GM12878 (cell line): ENCODE measurements at places on chromosomes 1 and 21. TPM values are rescaled to one million over a fixed set of nuclear protein-coding genes. Genes with fewer than 3 reads are reported as not detected.

SELP gene
- not detected in 2 replicates for polyA plus RNA-seq

ARHGEF16 gene
- not detected in 2 replicates for polyA plus RNA-seq

CGN gene
- polyA plus RNA-seq: 3.7 and 4.1 TPM in 2 replicates

OR2T11 gene
- polyA plus RNA-seq: not detected in 2 replicates

APCS gene
- polyA plus RNA-seq: not detected in 2 replicates

GPR25 gene
- polyA plus RNA-seq: not detected in 2 replicates

RPTN gene
- not detected in 2 replicates for polyA plus RNA-seq

IGSF5 gene
- not detected in 2 replicates for polyA plus RNA-seq

LINGO4 gene
- polyA plus RNA-seq: not detected in 2 replicates

C1QA gene
- not detected in 2 replicates for polyA plus RNA-seq

ANXA9 gene
- polyA plus RNA-seq: 0.10 and 0.25 TPM in 2 replicates

HORMAD1 gene
- polyA plus RNA-seq: not detected in 2 replicates

SARS1 gene
- 154 and 168 TPM in 2 replicates for polyA plus RNA-seq

CLEC20A gene
- not detected in 2 replicates for polyA plus RNA-seq

TMEM125 gene
- not detected in 2 replicates for polyA plus RNA-seq

TARBP1 gene
- polyA plus RNA-seq: 15.0 and 17.9 TPM in 2 replicates

PGBD5 gene
- not detected in 2 replicates for polyA plus RNA-seq

HAPLN2 gene
- polyA plus RNA-seq: 0.24 TPM in 1 of 2 replicates, not detected in the other

AIRE gene
- not detected in 2 replicates for polyA plus RNA-seq

ASTN1 gene
- not detected in 2 replicates for polyA plus RNA-seq

PCSK9 gene
- polyA plus RNA-seq: not detected in 2 replicates

IL10 gene
- polyA plus RNA-seq: 0.70 and 0.92 TPM in 2 replicates

LCE1C gene
- 2.7 and 4.1 TPM in 2 replicates for polyA plus RNA-seq

EPHX1 gene
- polyA plus RNA-seq: 0.41 and 0.64 TPM in 2 replicates

C1orf198 gene
- polyA plus RNA-seq: 1.6 and 1.7 TPM in 2 replicates

OR2T35 gene
- polyA plus RNA-seq: 0.10 and 0.12 TPM in 2 replicates

IFI44L gene
- 51.4 and 66.1 TPM in 2 replicates for polyA plus RNA-seq

FCRL4 gene
- 0.08 and 0.09 TPM in 2 replicates for polyA plus RNA-seq

EXO5 gene
- polyA plus RNA-seq: 10.1 and 10.3 TPM in 2 replicates

ST6GALNAC5 gene
- polyA plus RNA-seq: not detected in 2 replicates

NIT1 gene
- 33.7 and 35.3 TPM in 2 replicates for polyA plus RNA-seq

ADORA3 gene
- polyA plus RNA-seq: 0.14 TPM in 1 of 2 replicates, not detected in the other

DEPDC1 gene
- 32.3 and 34.9 TPM in 2 replicates for polyA plus RNA-seq

SLC45A3 gene
- 1.2 and 1.5 TPM in 2 replicates for polyA plus RNA-seq

CLCA1 gene
- polyA plus RNA-seq: not detected in 2 replicates

OPTC gene
- not detected in 2 replicates for polyA plus RNA-seq

PKP1 gene
- not detected in 2 replicates for polyA plus RNA-seq

UMODL1 gene
- not detected in 2 replicates for polyA plus RNA-seq

PRKCZ gene
- 0.68 and 0.76 TPM in 2 replicates for polyA plus RNA-seq

NTPCR gene
- 102 and 104 TPM in 2 replicates for polyA plus RNA-seq

FAM72C gene
- polyA plus RNA-seq: 17.1 and 20.7 TPM in 2 replicates

SH2D5 gene
- polyA plus RNA-seq: 0.04 TPM in 1 of 2 replicates, not detected in the other

DNAH14 gene
- polyA plus RNA-seq: 5.0 and 5.6 TPM in 2 replicates

SLC9C2 gene
- not detected in 2 replicates for polyA plus RNA-seq

PARS2 gene
- 10.6 and 12.2 TPM in 2 replicates for polyA plus RNA-seq
